ENCODE measurements at places on chromosomes 2 and 18.

- DNase-seq, result no peak
Measured at GRCh38 chr18:23627321-23627720, 35.4 kb downstream of the ANKRD29 start.

DNA sequence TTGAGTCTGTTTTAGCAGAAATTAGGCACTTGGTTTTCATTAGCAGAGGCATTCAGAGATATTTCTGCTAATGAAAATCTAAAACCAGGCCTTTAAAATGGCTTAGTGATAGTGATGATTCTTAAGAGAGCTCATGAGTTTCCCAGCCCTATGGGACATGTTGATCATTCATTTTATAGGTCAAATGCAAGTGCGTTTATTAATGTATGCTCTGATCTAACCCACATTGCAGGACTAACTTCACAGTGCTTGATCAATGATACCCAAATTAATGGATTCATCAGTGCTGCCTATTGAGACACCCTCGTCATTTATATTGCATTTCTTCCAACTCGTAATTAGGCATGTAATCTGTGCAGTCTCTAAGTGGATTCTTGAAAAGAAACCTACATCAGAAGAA, 54.7 kb upstream of the ETAA1 start:
- no peak for DNase-seq

DNA sequence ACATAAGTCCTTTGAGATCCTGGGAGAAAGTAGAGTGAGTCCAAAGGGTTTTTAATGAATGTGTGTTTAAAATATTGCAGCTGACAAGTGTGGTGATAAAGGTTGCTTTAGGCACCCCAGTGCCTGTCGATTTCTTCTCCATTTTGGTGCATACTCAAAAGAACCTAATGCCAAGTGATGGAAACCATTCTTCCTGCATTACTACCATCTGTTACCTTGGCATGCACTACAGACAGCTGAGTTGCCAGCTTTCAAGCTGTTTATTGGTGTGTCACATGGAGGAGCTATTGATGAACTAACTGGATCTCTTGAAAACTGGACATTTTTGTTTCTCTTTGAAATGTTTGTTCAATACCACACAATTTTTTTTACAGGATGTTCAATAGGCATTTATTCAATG, 350.0 kb downstream of the AKAIN1 start:
- DNase-seq, result no peak

- no peak for DNase-seq
Measured at GRCh38 chr2:138210487-138210886, 246.2 kb downstream of the HNMT start.

GRCh38 chr2:240424341-240425235, 10.9 kb upstream of the GPC1 start:
- DNase-seq, result no peak

DNA sequence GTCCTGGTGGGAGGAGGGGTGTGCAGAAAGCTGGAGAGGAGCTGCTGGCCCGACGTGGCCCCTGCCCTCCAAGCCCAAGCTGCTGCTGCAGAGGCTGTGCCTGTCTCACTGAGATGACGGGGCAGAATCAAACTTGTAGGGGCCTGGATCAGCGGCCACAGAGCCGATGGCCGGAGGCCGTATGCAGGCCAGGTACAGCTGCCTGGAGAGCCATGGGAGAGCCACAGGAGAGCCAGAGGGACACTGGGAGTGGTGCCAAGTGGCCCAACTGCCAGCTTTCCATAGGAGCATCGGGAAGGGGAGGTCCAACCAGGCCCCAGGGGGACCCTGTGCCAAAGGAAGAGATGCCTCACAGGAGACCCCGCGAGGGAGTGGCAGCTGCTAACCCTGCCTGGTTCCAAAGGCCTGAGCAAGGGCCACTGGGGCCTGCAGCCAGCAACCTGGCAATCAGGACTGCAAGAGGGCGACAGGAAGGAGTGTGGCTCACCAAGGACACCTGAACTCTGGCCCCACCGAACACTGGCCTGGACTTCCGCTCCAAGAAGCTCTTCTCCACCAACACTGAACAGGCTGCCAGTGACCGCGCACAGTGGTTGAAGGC, 70.7 kb downstream of the HDAC4 start:
- DNase-seq, result no peak

DNA sequence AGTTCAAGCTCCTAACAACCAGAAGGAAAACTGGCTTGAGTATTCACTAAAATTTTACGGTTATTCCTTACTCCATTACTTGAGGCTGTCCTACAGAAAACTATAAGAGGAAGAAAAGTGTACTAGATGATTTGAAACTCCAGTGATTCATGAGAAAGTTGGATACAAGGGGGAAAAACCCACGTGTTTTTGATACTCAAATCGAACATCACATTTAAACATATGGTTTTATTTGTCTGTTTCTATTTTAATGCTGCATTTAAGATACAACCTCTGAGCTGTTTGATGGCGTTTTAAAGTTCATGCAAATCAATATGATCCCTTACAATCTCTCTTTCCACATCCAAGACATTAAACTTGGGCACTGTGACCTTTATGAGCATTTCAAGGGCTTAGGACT, 125.1 kb upstream of the LMAN1 start:
- DNase-seq, result no peak

DNA sequence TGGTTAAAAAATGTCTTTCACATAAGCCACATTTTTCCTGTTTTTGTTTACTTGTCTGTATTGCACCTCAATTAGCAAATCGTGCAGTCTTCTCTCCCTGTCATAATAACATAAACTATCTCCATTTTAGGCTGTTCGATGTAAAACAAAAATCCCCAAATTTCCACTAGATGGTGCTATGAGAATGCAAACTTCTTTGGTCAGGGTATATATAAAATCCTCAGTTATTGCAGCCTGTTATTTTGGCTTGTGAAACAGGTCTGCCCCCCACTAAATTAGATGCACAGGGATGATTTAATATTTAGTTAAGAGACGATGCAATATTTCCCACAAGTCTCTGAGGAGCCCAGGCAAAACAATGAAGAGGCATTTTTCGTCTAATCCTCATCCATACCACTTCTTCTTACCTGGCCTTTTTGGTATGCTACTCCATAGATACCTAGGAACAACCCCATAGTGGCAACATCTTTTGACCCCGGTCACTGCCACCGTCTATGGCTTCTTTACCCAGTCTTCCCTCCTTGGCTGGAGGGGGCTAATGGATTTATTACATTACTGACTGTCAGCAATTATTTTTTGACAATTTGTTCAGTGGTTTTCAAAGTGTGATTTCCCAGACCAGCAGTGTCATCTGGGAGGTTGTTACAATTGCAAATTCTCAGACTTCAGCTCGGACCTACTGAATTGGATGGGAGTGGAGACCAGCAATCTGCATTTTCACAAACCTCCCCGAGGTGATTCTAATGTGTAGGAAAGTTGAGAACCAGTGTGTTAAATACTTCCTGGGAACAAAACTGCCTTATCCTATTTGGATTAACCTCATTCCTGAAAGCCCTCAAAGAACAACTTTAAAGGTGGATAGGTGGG, 117.4 kb upstream of the CWC22 start:
- DNase-seq, result no peak

DNA sequence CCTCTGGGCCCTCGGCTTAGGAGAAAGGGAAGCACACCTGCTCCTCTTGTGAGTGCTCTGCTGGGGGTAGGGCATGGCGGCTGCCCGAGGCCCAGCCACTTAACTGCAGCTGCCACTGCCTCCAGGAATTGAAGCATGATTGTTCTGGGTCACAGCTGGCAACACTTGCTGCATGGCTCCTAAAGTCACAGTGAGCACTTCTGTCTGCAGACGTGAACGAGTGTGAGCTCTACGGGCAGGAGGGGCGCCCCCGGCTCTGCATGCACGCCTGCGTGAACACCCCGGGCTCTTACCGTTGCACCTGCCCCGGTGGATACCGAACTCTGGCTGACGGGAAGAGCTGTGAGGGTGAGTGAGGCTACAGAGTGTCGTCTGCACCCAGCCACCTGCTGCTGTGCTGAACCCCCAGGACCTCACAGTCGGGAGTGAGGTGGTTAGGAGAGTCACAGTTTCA, 44.4 kb downstream of the FBLN7 start:
- DNase-seq, result peak; percentile 48

- DNase-seq, result no peak
Measured at GRCh38 chr2:10132596-10132995, 10.1 kb downstream of the RRM2 start.

GRCh38 chr2:14127765-14128164, 504.8 kb upstream of the LRATD1 start:
- DNase-seq, result no peak

GRCh38 chr2:33083699-33084387, 137.1 kb downstream of the LTBP1 start:
- no peak for DNase-seq

DNA sequence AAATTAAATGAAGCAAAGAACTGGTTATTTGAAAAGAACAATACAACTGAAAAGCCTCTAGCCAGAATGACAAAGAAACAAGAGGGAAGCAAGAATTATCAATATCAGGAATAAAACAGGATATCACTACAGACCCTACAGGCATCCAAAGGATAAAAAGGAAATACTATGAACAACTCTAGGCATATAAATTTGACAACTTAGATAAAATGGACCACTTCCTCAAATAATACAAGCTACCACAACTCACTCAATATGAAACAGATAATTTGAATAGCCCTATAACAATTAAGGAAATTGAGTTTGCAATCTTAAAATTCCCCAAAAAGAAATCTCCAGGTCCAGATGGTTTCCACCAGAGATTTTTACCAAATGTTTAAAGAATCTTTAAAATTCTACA, 19.8 kb downstream of the RPRD1A start:
- no peak for DNase-seq

- DNase-seq, result no peak
Measured at GRCh38 chr18:54962919-54963645, 3.8 kb upstream of the CCDC68 start.

DNA sequence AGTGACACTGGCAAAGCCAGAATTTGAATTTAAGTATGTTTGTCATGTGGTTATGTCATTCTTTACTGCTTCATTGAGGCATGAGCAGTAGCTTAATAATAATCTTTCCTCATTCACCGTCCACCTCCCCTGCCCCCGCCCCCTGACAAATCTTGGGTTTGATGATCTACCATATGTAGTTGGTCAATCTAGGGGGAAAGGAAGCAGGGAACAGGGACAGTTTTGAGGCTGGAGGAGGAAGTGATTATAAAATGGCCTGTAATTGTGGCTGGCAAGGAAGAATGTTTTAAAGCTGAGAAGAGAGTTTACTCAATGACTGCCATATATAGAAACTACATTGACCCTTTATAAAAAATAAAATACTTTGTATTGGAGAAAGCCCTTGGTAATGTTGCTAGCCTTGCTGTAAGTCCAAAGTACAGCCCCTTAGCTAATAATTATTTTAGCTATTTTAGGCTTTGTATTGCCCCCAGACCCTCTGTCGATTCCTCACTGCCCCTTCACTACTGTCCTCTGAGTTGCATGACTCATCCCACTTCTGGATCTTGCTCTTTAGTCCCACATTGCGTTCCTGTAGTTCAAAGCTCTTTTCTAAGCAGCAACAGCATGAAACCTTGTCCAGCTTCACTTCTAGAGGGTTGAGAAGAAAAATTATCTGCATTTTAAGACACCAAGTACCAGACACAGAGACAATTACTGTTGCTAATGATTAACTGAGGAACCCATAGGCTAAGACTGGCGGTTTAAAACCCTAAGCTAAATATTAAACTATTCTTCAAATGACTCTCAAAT, 38.4 kb downstream of the PELI1 start:
- no peak for DNase-seq

DNA sequence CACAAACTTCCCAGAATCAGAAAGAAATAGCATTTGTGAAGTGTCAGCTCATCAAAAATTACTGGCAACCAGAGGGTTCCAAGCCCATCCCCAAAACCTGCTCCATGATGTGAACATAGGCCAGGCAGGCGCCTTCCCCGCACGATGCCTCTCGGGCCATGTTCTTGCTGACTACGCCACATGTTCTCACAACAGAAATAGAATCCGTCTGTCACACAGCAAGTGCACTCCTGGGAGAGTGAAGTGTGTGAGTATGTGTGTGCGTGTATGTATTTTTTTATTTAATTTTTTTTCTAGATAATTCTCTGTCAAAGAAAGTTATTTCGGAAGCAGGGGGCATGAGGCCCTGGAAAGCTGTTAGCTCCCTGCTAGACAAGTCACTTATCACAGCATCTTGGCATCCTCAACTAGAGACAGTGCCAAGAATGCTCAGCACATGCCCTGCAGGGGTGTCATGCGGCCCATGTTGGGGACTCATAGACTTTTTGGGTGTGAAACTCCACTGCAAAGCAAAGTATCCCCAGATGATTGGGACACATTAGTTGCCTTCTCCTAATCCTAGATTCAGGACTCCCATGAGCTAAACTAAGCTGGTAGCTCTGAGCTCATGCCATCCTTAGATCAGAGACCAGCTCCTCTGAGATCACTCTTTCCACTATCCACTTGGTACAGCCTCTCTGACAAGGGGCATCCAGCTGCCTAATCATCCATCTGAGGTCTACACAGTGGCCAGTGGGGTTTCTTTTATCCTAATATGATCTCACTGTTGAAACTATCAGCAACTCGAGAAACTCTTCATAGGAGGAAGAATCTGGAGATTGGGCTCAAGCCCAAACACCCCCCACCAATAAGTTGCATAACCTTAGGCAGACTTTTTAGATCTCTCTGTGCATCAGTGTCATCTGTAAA, 53.2 kb upstream of the CYRIA start:
- DNase-seq, result no peak

DNA sequence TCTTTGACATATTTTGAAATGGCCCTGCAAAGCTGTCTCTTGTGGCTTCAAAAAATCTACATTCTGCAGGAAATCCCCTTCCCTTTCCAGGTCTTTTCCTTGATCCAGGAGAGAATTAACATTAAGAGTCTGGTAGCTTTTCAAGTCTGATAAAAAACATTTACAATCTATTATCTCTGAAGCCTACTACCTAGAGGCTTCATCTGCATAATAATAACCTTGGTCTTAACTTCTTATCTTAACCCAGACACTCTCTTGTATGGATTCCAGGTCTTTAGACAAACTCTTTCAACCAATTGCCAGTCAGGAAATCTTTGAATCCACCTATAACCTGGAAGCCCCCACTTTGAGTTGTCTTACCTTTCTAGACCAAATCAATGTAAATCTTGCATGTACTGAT, 179.3 kb upstream of the ZC3H15 start:
- DNase-seq, result no peak

GRCh38 chr2:173891315-173892037, 73.7 kb downstream of the SP3 start:
- DNase-seq, result no peak
